HAP-1 (cell line): ENCODE measurements at places on chromosomes 7 and 10.

GRCh38 chr10:99850021-99850766 lies 67.8 kb downstream of the ABCC2 start:
- DNase-seq = peak; percentile 71

DNA sequence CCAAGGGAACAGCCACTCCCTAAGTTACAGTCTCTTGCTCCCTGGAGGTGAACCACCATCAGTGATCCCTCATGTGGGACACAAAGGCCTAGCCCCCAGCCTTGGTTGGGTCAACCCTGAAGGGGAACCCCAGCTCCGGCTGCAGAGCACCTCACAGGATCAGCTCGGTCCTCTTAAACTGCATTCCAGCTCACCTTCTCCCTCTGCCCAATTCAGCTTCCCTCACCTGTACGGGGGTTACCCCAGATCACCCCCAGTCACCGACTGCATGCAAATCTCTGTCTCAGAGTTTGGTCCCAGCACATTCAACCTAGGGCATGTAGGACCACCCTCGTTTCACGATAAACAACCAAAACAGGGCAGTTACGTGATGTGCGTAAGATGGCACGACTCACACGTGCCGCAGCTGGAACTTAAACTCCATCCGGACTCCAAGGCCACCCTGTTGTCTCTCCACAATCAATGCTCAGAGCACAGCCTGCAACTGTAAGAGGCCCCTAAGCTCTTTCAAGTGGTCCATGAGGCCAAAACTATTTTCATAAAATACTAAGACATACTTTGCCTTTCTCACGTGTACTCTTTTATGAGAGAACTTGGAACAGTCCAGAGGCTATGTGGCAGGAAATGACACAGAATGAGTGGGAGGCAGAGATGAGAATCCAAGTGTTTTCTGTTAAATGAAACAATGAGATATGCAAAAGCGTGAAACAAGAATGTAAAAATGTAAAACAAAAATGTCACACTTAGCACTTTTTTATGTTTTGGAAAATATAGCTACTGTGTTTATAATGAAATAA lies 285.2 kb downstream of the PTPRN2 start:
- DNase-seq = no peak

GRCh38 chr10:72316386-72316700 lies 38.4 kb downstream of the DNAJB12 start:
- no peak for DNase-seq

- DNase-seq = no peak
These were observed 182.1 kb downstream of the ZMYND11 start for GRCh38 chr10:317271-317769.

DNA sequence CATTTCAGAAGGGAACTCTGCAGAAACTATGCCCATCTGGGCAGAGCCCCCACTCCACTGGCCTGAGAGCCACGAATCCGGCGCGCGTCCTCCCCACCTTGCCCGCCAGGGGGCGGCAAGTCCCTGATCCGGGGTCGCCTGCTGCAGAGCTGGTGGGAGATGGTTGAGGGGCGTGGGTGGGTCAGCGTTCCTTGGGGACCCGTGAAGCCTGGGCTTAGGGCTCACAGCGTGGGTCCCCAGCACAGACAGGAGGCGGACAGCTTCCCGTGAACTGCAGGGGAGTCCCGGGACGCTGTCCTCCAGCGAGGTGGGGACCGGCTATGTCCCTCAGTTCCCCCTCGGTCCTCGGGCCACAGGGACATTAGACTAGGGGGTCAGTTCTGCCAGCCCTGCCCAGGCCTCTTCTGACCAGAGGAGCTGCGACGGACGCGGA lies 585 bp upstream of the POP7 start:
- DNase-seq = peak; percentile 92

GRCh38 chr10:131205556-131205955 lies 106.0 kb downstream of the TCERG1L start:
- DNase-seq = no peak

GRCh38 chr7:158979023-158979529 lies 122.7 kb downstream of the DYNC2I1 start:
- DNase-seq = no peak

DNA sequence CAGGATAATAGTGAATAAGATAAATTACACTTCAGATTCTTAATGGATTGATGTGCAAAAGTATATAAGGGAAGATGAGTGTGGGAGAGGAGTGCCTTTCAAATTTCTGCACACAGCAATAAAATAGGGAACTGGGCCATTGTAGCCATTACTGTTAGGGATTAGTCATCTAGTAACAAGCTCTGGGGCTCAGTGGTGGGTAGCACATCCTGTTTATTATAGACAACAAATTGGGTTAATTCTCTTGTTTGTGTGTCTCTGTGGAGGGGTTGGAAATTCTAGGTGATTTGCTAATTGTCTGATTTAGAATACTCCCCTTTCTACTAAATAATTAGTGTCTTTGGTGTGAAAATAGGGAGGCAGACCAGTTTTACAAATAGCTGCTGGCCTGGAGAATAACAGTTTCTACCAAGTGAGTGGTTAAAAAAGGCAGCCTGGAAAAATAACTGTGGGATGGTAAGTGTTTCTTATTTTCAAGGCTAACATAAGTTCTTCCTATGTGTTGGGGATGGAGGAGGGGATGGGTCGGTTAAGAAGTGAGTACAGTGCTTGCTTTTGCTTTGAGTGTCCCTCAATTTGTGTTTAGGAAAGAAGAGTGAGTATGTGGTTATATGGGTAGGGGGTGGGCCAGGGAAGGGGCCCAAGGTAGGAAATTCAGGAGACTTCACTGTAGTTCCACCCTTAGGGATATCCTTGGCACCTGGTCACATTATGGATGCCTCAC lies 43.3 kb upstream of the TMEM248 start:
- no peak for DNase-seq

DNA sequence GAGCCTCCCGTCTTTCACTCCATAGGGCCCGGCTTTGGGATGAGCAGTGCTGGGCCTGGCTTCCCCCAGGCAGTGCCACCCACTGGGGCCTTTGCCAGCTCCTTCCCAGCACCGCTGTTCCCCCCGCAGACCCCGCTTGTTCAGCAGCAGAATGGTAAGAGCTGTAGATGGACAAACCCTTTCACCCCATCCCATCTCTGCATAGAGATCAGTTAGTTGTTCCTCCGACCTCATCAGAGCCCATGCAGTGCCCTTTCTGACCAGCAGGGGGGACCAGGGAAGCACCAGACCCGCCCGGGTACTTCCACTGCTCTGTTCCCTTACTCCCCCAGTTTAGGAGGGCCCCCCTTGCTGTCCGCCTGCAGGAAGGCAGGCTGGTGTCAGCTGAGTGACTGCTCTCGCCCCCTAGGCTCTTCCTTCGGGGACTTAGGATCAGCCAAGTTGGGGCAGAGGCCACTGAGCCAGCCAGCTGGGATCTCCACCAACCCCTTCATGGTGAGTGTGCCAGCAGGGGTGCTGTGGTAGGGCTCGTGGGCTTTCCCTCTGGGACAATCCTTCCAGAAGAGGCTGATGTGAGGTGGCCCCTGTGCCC lies 9.8 kb downstream of the SAP25 start:
- peak; percentile 46 for DNase-seq

DNA sequence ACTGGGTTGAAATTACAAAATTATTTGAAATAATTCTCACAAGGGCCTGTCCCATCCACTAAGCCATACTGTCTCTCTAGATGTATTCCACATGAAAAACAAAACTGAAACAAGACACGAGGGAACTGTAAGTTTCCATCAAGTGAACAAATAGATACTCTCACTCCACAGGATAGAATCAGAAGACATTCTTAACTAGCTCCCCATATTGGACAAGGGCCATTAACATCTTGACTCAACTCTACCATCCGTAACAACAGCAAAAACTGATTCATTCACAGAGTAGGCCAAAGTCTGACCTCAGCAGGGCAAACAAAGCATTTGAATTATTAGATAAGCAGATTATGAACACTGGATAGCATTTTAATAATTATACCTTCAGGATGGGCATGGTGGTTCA lies 29.1 kb downstream of the UBE2H start:
- DNase-seq = no peak

DNA sequence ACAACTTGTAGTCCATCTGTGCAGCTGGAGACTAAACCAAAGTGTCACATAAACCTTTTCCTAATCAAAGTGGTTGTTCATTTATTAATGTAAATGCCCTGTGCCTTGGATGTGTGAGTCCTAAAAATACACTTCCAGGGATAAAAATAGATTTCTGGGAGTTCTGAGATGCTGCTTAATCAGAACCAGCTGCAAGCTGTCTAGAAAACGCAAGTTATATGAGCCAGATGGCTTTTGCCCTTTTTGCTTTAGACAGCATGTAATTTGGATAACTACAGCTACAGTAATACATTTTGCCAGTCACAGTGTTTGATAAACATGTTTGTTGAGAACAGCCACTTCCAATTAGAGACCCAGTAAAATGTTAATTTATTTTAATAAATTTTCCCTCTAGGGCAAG lies 185.1 kb upstream of the PRPS1L1 start:
- no peak for DNase-seq

GRCh38 chr7:1922071-1922869 lies 252.2 kb downstream of the ELFN1 start:
- no peak for DNase-seq

GRCh38 chr10:14312014-14312413 lies 18.7 kb downstream of the FRMD4A start:
- no peak for DNase-seq

DNA sequence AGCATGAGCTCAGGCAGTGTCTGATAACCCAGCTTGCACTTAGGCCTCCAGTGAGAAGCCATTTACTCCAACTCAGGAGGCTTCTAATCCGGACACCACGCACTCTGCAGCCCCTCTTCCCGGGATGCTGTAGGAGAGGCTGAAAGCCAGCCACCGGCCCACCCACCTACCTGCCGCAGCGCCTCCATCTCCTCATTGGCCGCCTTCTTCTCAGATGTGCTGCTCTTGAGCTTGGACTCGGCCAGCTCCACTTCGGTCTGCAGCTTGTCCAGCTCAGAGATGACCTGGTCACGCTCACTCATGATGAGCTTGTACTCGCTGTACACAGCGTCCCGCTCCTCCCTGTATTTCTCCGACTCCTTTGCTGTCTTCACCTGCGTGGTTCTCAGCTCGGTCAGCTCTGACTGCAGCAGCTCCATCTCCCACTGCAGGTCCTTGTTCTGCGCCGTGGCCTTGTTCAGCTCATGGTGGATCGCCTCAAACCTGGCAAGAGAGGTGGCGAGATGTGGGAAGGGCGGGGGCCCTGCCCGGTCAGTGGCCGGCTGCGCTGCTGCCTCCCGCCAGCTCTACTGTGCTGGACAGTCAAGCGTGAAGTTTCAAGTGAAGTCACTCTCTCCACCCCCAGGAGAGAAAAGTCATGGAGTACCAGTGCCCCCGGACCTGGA lies 84.7 kb downstream of the DLG5 start:
- no peak for DNase-seq

GRCh38 chr10:116017405-116017804 lies 255.6 kb downstream of the GFRA1 start:
- DNase-seq = no peak

- no peak for DNase-seq
These were observed 176.2 kb upstream of the SHH start for GRCh38 chr7:155988416-155988815.

GRCh38 chr10:96745950-96746349 lies 25.6 kb upstream of the PIK3AP1 start:
- no peak for DNase-seq

GRCh38 chr10:69647819-69648218 lies 17.8 kb downstream of the FAM241B start:
- no peak for DNase-seq

GRCh38 chr7:103888603-103889153 lies 100.8 kb downstream of the RELN start:
- DNase-seq = no peak

DNA sequence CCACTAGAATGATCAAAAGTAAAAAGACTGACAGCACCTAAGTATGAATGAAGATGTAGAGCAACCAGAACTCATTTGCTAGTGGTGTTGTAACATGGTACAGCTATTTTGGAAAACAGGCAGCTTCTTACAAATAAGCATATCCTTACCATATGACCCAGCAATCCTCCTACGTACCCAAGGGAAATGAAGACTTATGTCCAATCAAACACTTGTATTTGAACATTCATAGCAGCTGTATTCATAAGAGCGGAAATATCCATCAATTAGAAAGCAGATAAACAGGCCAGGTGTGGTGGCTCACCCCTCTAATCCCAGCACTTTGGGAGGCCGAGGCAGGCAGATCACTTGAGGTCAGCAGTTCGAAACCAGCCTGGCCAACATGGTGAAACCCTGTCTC lies 53.0 kb downstream of the KLRG2 start:
- no peak for DNase-seq

DNA sequence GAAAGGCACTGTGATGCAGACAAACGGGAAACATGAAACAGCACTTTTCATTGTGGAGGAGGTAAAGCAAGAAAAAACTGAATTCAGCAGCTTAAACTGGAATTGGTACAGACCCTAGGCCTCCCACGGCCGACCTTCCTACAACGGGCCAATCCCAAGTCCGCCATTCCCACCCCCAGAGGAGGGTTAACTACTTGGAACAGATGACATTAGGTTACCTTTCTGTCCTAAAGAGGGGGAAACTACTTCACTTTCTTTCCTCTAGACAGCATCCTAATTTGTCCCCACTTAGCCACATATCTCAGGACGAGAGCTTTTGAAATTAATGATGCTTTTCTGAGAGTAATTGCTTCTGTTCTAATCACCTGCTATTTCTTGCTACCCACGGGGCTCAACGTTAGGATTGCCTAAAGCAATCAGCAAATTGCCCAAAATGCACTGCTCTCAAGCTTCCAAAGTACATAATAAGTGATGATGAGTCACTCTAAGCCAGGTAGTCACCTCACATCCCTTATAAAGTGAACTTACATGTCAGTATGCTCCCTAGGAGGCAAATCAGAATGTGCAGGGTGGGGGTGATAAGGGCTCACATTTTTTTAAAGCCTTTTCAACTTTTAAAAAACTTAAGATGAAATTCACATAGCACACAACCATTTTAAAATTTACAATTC lies 36.7 kb downstream of the LSM5 start:
- DNase-seq = no peak

DNA sequence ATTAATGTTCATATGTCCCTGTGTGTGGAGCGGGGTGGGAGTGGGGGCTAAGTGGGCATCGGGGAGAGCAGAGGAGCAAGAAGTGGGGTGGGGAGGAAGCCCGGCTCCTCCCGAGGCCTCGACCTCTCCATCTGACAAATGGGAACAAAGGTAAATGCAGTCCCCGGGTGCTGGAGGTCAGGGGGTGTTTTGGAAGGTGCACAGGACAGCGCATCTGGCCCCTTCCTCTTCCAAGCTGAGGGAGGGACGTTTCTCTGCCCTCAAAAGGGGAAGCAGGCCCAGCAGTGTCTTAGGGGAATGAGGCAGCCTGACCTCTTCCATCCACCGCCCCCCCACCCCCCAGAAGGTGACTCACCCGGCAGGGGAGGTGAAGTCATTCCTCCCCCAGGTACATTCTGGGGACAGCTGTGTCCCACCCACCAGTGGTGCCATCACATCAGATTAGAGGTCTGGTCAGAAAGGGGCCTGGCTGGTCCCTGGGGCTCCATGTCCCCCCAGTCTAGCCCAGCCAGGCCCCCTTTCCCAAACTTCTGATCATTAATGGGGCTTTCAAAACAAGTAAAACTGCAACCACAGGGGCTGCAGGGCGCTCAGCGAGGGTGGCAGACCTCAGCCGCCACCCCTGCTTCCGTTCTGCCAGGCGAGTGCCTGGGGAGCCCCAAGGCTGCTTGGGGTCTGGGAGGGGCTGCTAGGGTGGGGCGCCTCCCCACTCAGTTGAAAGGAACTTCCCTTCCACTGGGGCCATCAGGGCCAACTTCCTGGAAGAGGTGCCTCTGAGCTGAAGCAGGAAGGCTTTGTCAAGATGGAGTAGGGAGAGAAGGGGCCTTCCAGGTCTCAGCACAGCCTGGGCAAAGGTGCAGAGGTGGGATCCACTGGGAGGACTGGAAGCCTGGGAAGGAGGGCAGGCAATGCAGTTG lies 10.8 kb downstream of the LFNG start:
- no peak for DNase-seq
